ENCODE measurements at places on chromosomes 12 and 14. TPM values are rescaled to one million over a fixed set of nuclear protein-coding genes. Genes with fewer than 3 reads are reported as not detected.

DCN gene
- total RNA-seq = 643 TPM

DNA sequence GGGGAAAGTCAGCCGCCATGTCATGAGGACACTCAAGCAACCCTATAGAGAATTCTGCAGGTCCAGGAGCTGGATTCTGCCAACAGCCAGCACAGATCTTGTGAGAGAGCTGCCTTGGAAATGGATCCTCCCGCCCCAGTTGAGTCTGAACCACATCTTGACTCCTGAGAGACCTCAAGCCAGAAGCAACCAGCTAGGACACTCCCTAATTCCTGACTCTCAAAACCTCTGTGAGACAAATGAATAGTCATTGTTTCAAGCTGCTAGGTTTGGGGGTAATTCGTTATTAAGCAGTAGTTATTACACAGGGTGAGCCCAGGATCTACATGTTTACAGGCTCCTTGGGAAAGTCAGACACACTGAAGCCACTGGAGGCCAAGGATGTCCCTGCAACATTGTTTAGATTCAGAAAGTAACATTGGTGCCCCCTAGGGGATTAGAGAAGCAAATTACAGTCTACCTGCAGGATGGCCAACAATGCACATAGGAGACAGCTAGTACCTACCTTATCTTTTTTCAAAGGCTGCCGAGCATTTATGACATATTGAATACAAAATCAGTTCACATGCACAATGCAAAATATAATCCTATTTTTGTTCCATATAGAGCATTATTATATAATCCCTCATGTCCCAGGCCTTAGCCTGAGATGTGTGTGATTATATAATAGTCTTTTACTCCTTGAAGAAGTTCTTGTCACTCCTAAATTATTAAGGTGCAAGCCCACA, 57.9 kb upstream of the FICD start:
- no peaks in the 10 kb centered on the region for H3K36me3 ChIP-seq
- DNase-seq = no peak
- no peak overlapping the region for H3K4me3 ChIP-seq
- no peak overlapping the region for H3K27ac ChIP-seq

ITGA7 gene
- total RNA-seq = 44.2 TPM

- H3K27ac ChIP-seq = no peak overlapping the region
- H3K4me3 ChIP-seq = no peak overlapping the region
- H3K36me3 ChIP-seq = peaks cover 13% of the 10 kb centered on the region
- no peak for DNase-seq
These were observed 27.8 kb upstream of the BMAL2 start for GRCh38 chr12:27304856-27305255.

MGAT4C gene
- 9.5 TPM for total RNA-seq

DNA sequence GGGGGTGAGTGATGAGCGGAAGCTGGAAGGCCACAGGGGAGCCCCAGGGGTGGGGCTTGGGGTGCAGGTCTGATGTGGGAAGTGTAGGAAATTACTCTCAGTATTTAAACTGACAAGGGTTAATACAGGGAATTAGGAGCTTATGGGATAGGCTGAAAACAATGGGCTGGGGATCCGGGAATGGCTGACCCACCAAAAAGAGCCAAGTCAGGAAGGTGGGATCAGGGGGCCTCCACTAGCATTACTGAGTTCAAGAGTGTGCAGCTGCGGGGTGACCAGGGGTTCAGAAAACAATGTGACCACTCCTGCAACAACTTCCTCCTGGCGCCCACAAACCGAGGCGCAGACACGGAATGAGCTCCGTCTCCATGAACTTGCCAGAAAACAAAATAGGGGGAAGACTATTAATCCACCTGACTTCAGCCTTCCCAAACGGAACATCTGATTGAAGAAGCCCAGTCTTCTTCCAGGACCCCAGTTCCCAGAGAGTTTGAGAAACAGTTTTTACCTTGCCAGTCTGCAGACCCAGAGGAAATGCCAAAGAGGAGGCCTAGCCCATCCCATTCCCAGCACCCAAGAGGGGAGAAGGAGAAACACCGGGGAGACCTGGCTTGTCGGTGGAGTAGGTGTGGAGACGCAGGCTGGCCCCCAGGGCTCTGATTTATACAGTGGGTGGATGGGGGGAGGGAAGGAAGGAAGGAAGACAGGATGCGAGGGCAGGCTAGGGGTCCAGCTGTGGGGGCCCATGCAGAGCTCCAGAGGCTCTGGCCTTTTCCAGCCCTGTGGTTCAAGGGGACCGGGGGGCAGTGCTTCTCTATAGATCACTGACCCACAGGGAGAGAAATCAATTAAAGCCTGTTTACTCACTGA, 16.5 kb upstream of the YY1 start:
- H3K36me3 ChIP-seq = peaks cover 5% of the 10 kb centered on the region
- no peak for DNase-seq
- H3K4me1 ChIP-seq = peaks cover 23% of the 10 kb centered on the region
- H3K27ac ChIP-seq = peak overlapping the region; percentile 60
- no peaks in the 10 kb centered on the region for H3K27me3 ChIP-seq

- no peak overlapping the region for H3K4me3 ChIP-seq
- H3K36me3 ChIP-seq = no peaks in the 10 kb centered on the region
- H3K27me3 ChIP-seq = no peaks in the 10 kb centered on the region
- no peak for DNase-seq
- H3K4me1 ChIP-seq = peaks cover 9% of the 10 kb centered on the region
These were observed 20.4 kb upstream of the SMOC1 start for GRCh38 chr14:69858801-69859200.

GRCh38 chr12:63419154-63419553, 249.1 kb downstream of the DPY19L2 start:
- DNase-seq = no peak
- no peaks in the 10 kb centered on the region for H3K36me3 ChIP-seq
- no peaks in the 10 kb centered on the region for H3K27me3 ChIP-seq
- no peak overlapping the region for H3K27ac ChIP-seq
- no peak overlapping the region for H3K4me3 ChIP-seq
- H3K4me1 ChIP-seq = no peaks in the 10 kb centered on the region

GSC gene
- total RNA-seq = not detected

DNA sequence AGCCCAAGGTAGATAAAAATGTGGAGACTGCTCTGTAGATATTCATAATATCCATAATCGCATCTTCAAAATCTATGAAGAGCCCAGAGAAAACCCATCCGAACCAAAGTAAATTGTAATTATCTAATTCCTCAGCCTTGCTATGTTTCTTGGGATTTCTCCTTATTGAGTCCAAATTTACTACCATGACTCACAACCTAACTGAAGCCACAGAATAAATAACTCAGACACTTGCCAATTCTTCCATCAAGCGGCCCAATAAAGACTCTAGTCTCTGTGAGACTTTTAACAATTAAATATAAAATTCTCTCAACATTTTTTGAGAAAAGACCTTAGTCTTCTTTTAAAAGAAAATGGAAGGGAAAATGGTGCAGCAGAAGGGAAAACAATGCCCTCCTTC, 409.8 kb downstream of the DAD1 start:
- no peaks in the 10 kb centered on the region for H3K27me3 ChIP-seq
- no peaks in the 10 kb centered on the region for H3K4me1 ChIP-seq
- no peaks in the 10 kb centered on the region for H3K36me3 ChIP-seq
- no peak for DNase-seq

GRCh38 chr12:25501549-25501948, 51.5 kb downstream of the LMNTD1 start:
- H3K27me3 ChIP-seq = no peaks in the 10 kb centered on the region
- H3K4me3 ChIP-seq = no peak overlapping the region
- H3K4me1 ChIP-seq = no peaks in the 10 kb centered on the region
- H3K36me3 ChIP-seq = no peaks in the 10 kb centered on the region
- DNase-seq = no peak

GRCh38 chr12:11307143-11307542, 3.1 kb downstream of the PRB4 start:
- no peaks in the 10 kb centered on the region for H3K36me3 ChIP-seq
- H3K27me3 ChIP-seq = no peaks in the 10 kb centered on the region
- H3K27ac ChIP-seq = no peak overlapping the region
- H3K4me3 ChIP-seq = no peak overlapping the region

KRT71 gene
- total RNA-seq = not detected

FOXG1 gene
- not detected for total RNA-seq

DNA sequence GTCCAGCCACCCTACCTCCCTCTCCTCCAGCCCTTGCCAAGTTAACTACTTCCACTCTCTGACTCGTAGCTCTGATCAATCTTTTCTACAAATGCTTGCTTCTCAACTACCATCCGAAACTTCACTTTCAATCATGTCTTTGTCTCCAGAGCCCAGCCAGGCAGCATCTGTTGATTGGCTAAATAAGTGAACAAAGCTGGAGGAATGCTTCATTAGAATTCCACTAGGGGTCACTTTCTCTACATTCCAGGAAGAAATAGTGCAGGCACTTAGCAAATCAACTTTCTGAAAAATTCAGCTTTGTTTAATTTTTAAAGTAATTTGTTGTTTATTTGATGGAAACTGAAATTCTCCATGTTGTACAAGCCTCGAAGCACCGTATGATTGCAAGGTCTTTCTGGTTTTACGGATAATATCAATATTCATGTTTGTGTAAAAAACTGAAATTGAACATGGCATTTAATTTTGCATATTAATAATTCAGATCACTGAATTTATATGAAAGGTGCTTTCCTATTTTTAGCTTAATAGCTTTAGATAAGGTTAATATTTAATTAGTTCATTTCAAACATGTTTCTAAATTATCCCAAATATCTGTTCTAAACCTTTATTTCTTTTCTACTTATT, 32.4 kb upstream of the HELB start:
- H3K4me1 ChIP-seq = no peaks in the 10 kb centered on the region
- peak; percentile 85 for DNase-seq
- H3K36me3 ChIP-seq = no peaks in the 10 kb centered on the region
- no peak overlapping the region for H3K27ac ChIP-seq

GRCh38 chr12:93098077-93098476, 169.0 kb upstream of the EEA1 start:
- no peak overlapping the region for H3K4me3 ChIP-seq
- DNase-seq = no peak
- no peak overlapping the region for H3K27ac ChIP-seq
- no peaks in the 10 kb centered on the region for H3K36me3 ChIP-seq

DNA sequence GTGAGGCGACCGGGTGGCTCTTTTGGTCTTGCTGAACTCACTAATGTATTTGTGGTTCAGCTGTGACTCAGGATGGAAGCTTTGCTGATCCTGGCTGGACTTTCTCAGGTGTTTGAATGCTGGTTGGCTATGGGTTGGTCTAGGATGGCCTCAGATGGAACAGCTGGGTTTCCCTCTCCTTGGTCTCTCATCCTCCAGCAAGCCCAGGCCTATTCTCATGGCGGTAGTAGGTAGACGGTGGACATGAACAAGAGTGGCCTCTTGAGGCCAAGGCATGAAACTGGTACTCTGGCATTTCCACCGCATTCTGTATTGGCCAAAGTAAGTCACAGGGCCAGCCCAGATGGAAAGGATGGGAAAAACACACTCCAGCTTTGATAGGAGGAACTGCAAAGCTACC, 11.8 kb upstream of the POLR3B start:
- no peaks in the 10 kb centered on the region for H3K36me3 ChIP-seq
- DNase-seq = peak; percentile 44
- no peaks in the 10 kb centered on the region for H3K27me3 ChIP-seq
- H3K27ac ChIP-seq = no peak overlapping the region

CREBL2 gene
- total RNA-seq = 32.2 TPM

DNA sequence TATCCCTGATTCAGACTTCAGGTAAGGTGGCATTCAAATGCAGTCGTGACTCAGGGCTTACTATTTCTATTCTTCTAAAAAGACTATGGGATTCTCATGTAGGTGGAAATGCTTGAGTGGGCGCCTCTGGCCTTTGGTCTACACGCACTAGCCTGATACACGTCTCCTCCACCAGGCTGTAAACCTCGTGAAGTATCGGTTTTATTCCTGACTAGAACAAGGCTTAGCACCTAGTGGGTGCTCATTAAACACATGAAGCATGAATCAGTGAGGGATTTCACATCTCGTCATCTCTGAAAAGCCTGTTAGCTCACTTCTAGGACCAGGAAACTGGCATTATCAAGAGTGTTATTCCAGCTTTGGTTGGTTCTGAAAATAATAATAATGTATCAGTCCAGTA, 17.7 kb upstream of the HNF1A start:
- H3K27me3 ChIP-seq = no peaks in the 10 kb centered on the region
- no peak overlapping the region for H3K27ac ChIP-seq
- H3K4me3 ChIP-seq = no peak overlapping the region

DNA sequence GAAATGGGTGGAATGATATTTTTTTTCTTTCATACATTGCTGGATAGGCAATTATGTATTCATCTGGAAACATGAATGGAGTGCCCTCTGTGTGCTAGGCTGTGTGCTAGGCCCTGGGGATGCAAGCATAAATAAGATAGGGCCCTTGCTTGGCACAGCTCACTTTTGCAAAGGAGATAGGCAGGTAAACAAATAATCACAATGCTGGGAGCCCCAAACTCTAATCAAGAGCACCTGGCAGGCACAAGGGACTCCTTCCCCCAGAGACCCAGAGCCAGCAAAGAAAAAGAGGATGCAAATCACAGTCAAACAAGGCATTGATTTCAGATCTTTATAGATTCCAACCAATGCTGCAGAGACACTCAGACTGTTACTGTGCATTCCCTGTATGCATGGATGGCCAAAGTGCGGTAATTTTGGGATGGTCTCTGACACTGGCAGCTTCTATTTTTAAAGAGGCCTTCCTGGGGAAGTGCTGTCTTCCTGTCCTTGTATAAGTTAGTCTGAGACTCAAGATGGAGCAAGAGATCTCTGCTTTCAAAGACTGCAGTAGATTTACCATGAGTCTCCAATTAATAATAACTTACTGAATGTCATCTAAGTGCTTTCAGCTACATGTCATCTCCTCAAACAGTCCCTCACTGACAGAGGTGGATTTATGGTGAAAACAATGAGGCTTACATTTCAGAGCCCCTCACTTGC, 45.1 kb upstream of the CPM start:
- DNase-seq = no peak
- no peaks in the 10 kb centered on the region for H3K27me3 ChIP-seq
- no peaks in the 10 kb centered on the region for H3K36me3 ChIP-seq
- peaks cover 4% of the 10 kb centered on the region for H3K4me1 ChIP-seq

- DNase-seq = no peak
- H3K36me3 ChIP-seq = no peaks in the 10 kb centered on the region
- H3K27me3 ChIP-seq = no peaks in the 10 kb centered on the region
- H3K4me3 ChIP-seq = no peak overlapping the region
- H3K4me1 ChIP-seq = no peaks in the 10 kb centered on the region
These were observed 92.8 kb downstream of the DIO3 start for GRCh38 chr14:101654051-101654450.

DNA sequence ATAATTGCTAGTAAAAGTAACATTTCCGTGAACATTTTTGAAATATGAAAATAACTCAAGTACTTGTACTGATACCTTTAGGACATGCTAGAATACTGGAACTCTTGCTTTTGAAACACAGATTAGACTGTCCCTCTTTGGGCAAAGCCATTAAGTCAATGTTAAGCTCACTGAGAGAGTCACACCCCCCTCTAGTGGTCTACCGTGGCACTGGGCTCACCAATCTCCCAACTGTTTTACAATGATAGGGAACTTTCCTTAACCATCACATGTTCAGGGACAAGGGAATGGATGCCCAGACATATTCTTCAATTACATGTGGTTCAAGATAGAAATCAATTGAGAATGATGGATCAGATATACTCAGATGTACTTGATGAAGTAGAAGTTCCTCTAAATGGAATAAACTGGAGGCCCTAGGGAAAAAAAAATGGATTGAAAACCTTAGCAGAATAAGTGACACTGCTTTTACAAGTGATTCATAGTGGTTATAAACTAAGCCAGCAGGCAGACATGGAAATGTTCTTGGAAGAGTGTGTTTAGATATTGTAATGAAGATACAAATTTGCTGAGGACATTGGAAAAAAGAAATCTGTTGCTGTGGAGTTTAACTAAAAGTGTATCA, 17.8 kb downstream of the NANOG start:
- peak; percentile 84 for DNase-seq
- H3K27me3 ChIP-seq = no peaks in the 10 kb centered on the region
- no peaks in the 10 kb centered on the region for H3K4me1 ChIP-seq
- no peak overlapping the region for H3K27ac ChIP-seq

WASHC4 gene
- total RNA-seq = 67.8 TPM

FAM177A1 gene
- 71.4 TPM for total RNA-seq

TAS2R43 gene
- total RNA-seq = 3.4 TPM

Measured in spinal cord (tissue), 10 donors.